ENCODE measurements at places on chromosomes 6 and 20. TPM values are rescaled to one million over a fixed set of nuclear protein-coding genes. Genes with fewer than 3 reads are reported as not detected.

GRCh38 chr20:50788045-50788991 is 6.5 kb upstream of the BCAS4 start:
- peak; percentile 62 for DNase-seq

DNA sequence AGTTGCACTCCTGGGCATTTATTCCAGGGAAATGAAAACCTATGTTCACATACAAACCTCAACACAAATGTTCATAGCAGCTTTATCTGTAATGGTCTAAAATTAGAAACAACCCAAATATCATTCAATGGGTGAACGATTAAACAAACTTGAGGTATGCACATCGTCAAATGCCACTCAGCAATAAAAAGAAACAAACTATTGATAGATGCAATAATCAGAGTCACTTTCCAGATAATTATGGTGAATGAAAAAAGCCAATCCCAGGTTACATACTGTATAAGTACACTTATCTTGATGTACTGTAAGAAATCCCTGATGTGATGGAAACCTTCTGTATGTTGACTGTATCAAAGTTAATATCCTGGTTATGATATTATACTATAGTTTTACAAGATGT is 38.8 kb downstream of the RNF24 start:
- DNase-seq = no peak

The C2 gene
- 0.45 TPM for total RNA-seq

The AVP gene
- not detected for total RNA-seq

The ZSCAN23 gene
- total RNA-seq = 7.2 TPM

GRCh38 chr6:81562169-81562568 is 190.3 kb downstream of the TENT5A start:
- no peak for DNase-seq

- no peak for DNase-seq
Measured at GRCh38 chr6:101232961-101233360, 160.5 kb upstream of the GRIK2 start.

- DNase-seq = no peak
Measured at GRCh38 chr20:8057871-8058270, 38.3 kb upstream of the TMX4 start.

The NCR2 gene
- not detected for total RNA-seq

The MATN4 gene
- total RNA-seq = not detected

- DNase-seq = peak; percentile 5
Measured at GRCh38 chr6:83199173-83199862, 6.2 kb downstream of the RWDD2A start.

DNA sequence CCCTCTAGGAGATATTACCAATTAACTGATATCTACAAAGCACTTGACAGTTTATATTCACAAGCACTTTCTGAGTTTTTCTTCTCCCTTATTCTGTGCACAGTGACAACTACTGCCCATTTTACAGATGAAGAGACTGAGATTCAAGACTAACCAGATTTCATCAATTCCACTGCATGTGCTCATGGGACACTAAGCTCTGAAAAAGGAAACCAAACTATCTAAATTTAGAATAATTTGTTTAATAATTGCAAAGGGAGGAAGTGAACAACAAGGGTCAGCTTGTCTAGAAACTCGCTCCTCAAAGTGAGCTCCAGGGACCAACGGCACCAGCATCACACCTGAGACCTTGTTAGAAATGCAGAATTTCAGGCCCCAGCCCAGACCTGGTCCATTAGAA is 50.8 kb upstream of the MYLIP start:
- DNase-seq = no peak

DNA sequence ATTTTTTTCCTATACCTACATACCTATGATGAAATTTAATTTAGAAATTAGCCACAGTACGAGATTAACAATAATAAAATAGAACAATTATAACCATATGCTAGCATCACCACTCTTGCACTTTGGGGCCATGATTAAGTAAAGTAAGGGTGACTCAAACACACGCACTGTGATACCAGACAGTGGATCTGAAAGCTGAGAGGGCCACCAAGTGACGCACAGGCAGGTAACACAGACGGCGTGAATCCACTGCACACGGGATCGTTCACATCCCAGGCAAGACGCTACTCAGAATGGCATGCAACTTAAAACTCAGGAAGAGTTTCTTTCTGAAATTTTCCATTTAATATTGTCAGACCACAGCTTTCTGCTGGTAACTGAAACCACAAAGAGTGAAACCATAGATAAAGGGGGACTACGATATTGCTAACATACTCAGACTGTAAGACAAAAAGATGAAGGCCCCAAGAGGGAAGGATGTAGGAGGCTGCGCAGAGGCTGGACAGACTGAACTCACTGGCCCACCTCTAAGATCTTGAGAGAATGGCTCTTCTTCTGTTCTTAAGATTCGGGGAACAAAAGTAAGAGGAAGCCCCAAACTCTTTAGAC is 17.9 kb downstream of the RRBP1 start:
- DNase-seq = no peak

GRCh38 chr6:25414168-25414567 is 135.0 kb downstream of the CARMIL1 start:
- no peak for DNase-seq

DNA sequence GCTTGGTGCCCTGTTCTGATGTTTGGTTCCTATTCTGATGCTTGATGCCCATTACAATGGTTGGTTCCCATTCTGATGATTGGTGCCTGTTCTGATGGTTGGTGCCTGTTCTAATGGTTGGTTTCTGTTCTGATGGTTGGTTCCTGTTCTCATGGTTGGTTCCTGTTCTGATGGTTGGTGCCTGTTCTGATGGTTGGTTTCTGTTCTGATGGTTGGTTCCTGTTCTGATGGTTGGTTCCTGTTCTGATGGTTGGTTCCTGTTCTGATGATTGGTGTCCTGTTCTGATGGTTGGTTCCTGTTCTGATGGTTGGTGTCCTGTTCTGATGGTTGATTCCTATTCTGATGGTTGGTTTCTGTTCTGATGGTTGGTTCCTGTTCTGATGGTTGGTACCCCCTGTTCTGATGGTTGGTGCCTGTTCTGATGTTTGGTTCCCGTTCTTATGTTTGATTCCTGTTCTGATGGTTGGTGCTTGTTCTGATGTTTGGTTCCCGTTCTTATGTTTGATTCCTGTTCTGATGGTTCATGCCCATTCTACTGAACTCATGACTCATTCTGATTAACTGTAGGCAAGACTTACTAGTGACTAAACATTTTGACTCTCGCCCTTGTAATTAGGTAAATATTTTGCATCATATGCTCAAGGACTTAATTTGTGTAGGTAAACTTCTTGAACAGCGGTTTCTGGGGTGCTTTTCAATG is 146.2 kb downstream of the DLL1 start:
- peak; percentile 54 for DNase-seq

GRCh38 chr6:4348462-4349112 is 213.2 kb upstream of the ECI2 start:
- no peak for DNase-seq

Data from mammary epithelial cell (primary cell).